ENCODE measurements at places on chromosomes 3 and 15.

- DNase-seq = no peak
These were observed 44.8 kb upstream of the SLC41A3 start for GRCh38 chr3:126128504-126129397.

DNA sequence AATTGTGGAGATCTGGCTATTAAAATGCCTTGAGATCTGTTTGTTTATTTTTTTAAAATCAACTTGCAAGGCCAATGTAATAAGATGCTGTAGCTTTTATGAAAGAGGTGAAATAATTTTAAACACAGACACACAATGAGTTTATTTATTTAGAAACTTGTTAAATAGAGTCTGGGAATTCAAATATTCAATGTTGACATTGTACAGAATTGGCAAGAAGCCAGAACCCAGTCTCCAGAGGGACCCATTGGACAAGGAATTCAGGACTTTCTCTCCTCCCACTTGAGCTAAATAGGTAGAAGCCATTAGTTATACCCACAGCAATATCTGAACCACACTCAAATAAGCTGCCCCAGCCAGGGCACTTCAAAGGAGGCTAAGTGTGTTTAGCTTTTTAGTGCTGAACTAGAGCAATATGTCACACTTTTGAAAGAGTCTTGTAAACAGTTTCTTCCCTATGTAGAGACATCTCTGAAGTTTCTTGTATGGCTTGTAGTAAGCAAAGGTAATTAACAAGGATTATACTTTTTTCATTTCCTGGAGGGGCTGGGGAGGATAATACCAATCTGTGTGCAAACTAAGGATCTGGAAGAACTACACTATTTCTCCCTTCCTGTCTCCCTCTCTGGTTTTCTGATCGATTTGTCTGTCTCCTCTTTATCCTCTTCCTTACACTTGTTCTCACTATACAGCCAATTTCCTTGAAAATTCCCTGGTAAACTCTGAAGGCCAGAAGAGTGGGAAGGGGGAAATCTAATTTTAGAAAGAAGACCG, 6.0 kb downstream of the MECOM start:
- DNase-seq = no peak

DNA sequence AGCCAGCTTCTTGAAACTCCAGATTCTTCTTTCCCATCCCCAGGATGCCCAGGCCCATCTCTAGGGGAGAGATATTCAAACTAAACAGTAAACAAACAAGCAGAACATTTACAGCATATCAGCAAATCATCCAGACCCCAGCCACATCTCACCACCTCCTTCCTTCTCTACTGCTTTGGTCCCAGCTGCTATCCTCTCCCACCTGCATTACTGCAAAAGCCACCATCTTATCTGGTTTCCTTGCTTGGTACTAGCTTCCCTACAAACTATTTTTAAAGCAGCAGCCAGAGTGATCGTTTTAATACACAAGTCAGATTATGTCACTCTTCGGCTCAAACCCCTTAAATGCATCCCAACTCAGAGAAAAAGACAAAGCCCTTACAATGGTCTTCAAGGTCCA, 4.8 kb downstream of the LYSMD2 start:
- DNase-seq = no peak

DNA sequence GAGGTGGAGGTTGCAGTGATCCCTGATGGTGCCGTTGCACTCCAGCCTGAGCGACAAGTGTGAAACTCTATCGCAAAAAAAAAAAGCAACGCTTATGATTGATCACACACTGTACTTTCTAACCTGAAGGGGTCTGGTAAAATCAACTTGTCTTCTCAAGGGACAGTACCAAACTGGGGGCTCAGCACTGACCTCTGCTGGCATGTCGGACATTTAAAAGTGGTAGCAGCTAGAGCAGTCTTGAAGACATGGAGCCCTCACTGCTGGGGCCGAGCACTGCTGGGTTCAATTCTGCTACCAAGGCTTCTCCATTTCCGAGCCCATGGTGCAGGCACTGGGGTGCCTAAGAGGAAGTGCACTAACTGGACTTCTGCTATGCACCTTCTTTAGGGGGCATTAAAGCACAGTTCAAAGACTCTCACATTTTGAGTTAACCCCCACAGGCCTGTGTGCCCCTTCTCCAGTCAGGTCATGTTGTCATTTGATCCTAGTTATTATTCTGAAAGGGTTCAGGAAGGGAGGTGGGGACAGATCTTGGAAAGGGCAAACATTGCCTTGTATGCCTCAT, 26.4 kb upstream of the LAMP3 start:
- DNase-seq = peak; percentile 23

- DNase-seq = no peak
These were observed 423.7 kb downstream of the C3orf38 start for GRCh38 chr3:88573472-88573871.

GRCh38 chr3:124256599-124256998, 264.7 kb upstream of the ROPN1 start:
- no peak for DNase-seq

- DNase-seq = no peak
These were observed 81.6 kb downstream of the PPCDC start for GRCh38 chr15:75104804-75105557.

DNA sequence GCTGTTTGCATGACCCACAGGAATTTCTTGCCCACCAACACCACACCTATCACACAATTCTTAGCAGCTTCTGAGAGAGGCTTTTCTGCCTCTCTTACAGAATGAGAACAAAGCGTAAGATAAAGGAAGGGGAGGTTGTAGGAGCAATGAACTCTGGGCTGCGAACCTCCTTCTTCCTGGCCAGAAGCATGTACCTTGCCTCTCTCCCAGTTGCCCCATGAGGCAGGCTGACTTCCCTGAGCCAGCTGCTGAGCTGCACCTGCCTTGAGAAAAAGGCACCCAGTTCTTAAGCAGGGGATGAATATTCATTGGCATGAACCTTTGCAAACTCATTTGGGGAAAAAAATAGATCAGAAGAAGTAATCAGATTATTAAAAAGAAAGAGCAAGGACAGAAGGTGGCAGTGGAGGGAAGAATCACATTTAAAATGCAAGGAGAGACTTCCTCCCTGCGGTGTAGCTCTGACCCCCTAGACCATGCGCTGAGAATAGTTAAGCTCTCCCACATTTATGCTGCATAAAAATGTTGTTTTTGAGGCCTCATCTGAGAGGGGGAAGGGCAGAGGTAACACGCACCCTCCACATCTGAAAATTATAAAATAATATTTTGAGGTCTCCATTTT, 304.8 kb downstream of the EPHB1 start:
- no peak for DNase-seq

Measured in NT2/D1 (cell line).